H9 (cell line): ENCODE measurements at places on chromosomes 1 and 21. TPM values are rescaled to one million over a fixed set of nuclear protein-coding genes. Genes with fewer than 3 reads are reported as not detected.

Gene SPRR2A
- total RNA-seq = not detected in 2 replicates

- H3K4me1 ChIP-seq = no peaks in the 10 kb centered on the region
- no peak for DNase-seq
- H3K4me3 ChIP-seq = no peak overlapping the region
Measured at GRCh38 chr1:85818371-85818770, 110.1 kb upstream of the ZNHIT6 start.

GRCh38 chr1:17895986-17896385, 140.9 kb downstream of the ACTL8 start:
- H3K27ac ChIP-seq = no peak overlapping the region
- no peak overlapping the region for H3K4me3 ChIP-seq
- no peaks in the 10 kb centered on the region for H3K36me3 ChIP-seq
- no peak for DNase-seq

- peak overlapping the region; percentile 16; the same call in 1 of the 3 replicates for H3K4me3 ChIP-seq
- H3K27ac ChIP-seq = no peak overlapping the region
- no peaks in the 10 kb centered on the region for H3K36me3 ChIP-seq
- no peaks in the 10 kb centered on the region for H3K27me3 ChIP-seq
- DNase-seq = no peak
Measured at GRCh38 chr1:180218806-180219765, 11.0 kb upstream of the LHX4 start.

GRCh38 chr1:94094469-94095111, 26.4 kb downstream of the ABCA4 start:
- no peak for DNase-seq
- no peaks in the 10 kb centered on the region for H3K36me3 ChIP-seq
- H3K4me3 ChIP-seq = no peak overlapping the region
- H3K27me3 ChIP-seq = no peaks in the 10 kb centered on the region
- no peak overlapping the region for H3K27ac ChIP-seq
- peaks cover 18% of the 10 kb centered on the region for H3K4me1 ChIP-seq

DNA sequence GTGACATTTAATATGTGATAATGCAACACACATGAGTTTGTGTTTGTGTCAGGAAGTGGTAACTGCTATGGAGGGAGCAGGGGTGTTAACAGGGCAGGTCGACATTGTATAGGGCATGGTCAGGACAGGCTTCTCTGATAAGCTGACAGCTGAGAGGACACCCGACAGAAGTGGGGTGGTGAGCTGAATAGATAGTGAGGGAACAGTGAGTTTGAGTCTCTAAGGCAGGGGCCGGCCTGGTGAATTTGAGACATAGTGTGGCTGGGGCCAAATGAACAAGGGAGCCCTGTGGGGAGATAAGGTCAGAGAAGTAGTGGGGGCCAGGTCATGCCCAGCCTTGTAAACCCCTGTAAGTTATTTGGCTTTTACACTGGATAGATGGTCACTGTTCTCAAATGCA, 217.4 kb upstream of the KIAA0040 start:
- H3K27me3 ChIP-seq = no peaks in the 10 kb centered on the region
- no peak overlapping the region for H3K27ac ChIP-seq
- no peak overlapping the region for H3K4me3 ChIP-seq
